ENCODE measurements at places on chromosomes 6 and 20.
A peak's percentile ranks its signal among the peaks of the same experiment; 100 is the strongest.

GRCh38 chr20:15654208-15654649 lies 919.0 kb downstream of the KIF16B start:
- DNase-seq = no peak

DNA sequence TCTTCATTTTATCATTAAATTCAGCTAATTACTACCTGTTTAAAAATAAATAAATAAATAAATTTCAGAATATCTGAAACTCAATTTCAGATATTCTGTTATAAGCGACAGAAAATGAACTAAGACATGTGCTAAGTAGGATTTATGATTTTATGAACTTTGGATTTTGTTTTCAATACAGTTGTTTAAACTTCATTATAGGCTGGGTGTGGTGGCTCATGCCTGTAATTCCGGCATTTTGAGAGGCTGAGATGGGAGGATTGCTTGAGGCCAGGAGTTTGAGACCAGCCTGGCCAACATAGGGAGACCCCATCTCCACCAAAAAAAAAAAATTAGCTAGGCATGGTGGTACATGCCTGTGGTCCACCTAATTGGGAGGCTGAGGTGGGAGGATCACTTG lies 36.0 kb downstream of the AFG1L start:
- no peak for DNase-seq

GRCh38 chr20:43903953-43904826 lies 10.5 kb upstream of the TOX2 start:
- no peak for DNase-seq

GRCh38 chr6:26205161-26205624 lies 118.0 kb downstream of the HFE start:
- peak; percentile 76 for DNase-seq
